Uterus (tissue), 4 donors: ENCODE measurements at places on chromosomes 7 and 10. TPM values are rescaled to one million over a fixed set of nuclear protein-coding genes. Genes with fewer than 3 reads are reported as not detected.
A peak's percentile ranks its signal among the peaks of the same experiment; 100 is the strongest.

- no peak for DNase-seq
Measured at GRCh38 chr10:86330778-86331763, 35.5 kb downstream of the GRID1 start.

DNA sequence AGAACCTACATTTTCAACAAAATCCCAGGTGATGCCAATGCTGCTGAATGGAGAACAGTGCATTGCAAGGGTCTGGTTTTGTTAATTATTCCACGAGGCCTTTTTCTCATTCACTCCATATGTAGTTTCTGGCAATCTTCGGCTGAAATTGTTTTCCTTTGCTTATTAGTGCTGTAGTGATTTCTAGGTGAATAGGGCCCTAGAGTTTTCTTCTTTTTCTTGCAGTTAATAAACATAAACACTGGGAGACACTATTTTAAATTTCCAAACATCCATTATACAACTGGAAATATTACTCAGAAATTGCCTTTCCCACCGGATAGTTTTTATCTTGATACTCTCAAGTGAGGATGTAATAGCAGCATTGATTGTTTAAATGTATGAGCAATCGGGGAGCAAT is 435.6 kb downstream of the XPNPEP1 start:
- no peak for DNase-seq

GRCh38 chr10:93813507-93814465 is 56.0 kb downstream of the LGI1 start:
- DNase-seq = no peak

Gene ZNF853
- 18.6 TPM for total RNA-seq

DNA sequence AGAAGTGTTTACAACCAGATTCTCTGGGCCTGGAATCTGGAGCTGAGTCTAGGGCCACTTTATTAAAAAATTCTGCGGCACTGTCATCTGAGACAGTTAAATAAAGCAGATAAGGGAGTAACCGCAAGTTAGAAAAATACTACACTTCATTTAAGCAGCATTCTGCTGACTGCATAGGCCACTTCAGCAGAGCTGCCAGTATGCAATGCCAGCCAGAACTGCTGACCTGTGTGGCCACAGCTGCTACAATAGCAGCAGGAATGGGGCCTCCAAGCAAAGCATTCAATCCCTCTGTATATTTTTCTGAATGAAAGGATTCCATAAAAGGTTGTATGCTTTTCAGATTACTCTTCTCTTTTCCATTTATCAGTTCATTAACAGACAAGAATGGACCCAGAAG is 136.0 kb downstream of the COL28A1 start:
- DNase-seq = no peak

- no peak for DNase-seq
Measured at GRCh38 chr7:108528183-108528712, 2.3 kb upstream of the PNPLA8 start.

GRCh38 chr10:103802081-103802480 is 53.3 kb downstream of the SH3PXD2A start:
- no peak for DNase-seq

DNA sequence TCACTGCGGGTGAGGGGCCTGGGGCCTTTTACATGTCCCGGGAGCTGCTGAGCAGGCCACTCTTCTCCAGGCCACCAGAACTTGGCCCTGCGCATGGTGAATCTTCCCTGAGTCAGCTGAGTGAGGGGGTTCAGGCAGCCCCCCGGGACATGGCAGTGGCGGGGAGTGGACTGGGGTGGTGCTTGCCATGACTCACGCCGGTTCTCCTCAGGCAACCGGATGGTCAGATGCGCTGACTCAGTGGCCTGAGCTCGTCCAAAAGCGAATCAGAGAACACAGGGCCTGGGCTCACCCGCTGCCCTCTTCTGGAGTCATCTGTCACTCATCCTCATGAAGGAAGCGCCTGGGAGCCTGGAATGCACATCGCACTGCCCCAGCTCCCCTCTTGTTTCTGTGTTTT is 33.5 kb downstream of the HTRA1 start:
- DNase-seq = no peak

DNA sequence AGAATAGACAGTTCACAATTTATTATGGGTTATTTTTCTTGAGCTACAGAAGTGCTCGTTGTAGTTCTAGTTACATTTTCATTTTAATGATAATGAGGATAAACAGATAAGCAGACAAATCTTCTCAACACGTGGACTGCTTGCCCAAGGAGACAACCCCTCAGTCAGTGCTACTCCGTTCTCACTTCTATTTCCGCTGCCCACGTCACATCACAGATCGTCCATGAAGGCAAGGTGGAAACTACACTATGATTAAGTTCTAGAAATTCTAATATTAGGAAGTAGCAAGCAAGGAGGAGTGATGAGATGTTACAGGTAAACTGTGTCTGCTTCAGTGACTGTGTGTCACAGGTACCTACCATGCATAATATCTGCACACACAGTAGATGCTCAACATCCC is 210.5 kb downstream of the CHCHD3 start:
- no peak for DNase-seq

Gene CPA4
- not detected for total RNA-seq

Gene PALS2
- total RNA-seq = 45.4 TPM

DNA sequence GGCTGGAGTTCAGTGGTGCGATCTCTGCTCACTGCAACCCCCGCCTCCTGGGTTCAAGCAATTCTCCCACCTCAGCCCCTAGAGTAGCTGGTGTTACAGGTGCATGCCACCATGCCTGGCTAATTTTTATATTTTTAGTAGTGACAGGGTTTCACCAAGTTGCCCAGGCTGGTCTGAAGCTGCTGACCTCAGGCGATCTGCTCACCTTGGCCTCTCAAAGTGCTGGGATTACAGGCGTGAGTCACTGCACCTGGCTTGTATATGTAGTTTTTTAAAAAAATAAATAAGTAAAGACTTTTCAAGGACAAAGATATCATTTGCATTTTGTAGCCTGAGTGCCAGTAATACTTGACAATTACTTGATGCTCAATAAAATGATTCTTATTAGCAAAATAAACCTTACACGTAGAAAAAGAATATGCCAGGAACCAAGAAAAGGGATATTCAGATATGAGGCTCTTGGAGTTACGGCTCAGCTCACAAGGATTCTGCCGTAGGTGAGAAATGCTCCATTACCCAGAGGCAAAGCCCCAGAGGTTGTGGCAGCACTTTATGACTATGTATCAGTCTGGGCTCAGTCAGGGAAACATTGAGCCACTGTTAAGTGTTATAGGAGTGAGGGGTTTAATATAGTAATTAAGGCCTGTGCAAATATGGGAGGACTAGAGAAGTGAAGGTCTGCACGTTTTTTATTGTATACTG is 98.5 kb downstream of the TPST1 start:
- no peak for DNase-seq

DNA sequence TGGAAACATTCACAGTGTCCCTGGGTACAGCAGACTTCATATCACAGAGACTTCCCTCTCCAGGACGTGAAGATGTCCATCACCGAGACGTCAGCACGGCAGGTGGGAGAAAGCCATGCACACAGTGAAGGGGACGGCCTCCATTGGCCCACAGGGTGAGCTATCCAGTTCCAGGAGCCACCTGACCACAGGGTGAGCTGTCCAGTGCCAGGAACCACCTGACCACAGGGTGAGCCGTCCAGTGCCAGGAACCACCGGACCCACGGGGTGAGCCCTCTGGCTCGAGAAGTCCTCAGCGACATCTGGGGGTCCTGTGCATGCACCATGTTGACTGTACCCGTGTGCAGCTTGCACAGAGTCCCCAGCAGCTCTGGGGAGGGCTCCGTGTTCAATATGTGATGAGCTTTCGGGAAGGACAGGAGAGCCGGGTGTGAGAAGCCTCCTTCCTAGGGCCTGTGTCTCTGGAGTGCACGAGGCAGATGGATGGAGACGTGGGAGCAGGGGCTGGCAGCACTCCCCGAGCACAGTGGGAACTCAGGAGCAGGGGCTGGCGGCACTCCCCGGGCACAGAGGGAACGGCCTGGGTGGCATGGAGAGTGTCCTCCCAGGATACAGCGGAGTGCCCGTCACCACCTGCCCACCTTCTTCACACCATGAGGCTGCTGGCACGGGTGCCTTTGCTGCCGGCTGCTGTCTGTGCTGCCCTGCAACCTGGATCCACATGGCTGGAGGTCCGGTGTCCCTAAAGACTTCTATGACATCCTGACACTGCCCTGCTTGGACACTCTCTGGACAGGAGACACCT is 616.2 kb downstream of the DNAJB6 start:
- DNase-seq = no peak

Gene MRC1
- 22.1 TPM for total RNA-seq

- no peak for DNase-seq
Measured at GRCh38 chr10:120987359-120987758, 136.2 kb downstream of the WDR11 start.

- DNase-seq = peak; percentile 88
Measured at GRCh38 chr10:4849555-4850242, 23.7 kb downstream of the AKR1E2 start.

GRCh38 chr10:102865620-102866019 is 3.6 kb upstream of the AS3MT start:
- no peak for DNase-seq

- DNase-seq = no peak
Measured at GRCh38 chr7:128701062-128701785, 29.1 kb downstream of the GARIN1A start.

GRCh38 chr7:116854132-116854531 is 8.3 kb upstream of the CAPZA2 start:
- DNase-seq = no peak

Gene BICC1
- total RNA-seq = 19.1 TPM

- DNase-seq = no peak
Measured at GRCh38 chr7:83599131-83599530, 49.8 kb downstream of the SEMA3E start.

GRCh38 chr10:70052462-70053217 is at the start of gene MACROH2A2:
Gene MACROH2A2, plus strand, starts transcription at chr10:70052846. Its CDS starts 22,813 bp downstream, at chr10:70075659.
- peak; percentile 52 for DNase-seq

Gene MYL10
- not detected for total RNA-seq

- DNase-seq = peak; percentile 78
Measured at GRCh38 chr10:36254199-36254598, 612.1 kb upstream of the FZD8 start.

DNA sequence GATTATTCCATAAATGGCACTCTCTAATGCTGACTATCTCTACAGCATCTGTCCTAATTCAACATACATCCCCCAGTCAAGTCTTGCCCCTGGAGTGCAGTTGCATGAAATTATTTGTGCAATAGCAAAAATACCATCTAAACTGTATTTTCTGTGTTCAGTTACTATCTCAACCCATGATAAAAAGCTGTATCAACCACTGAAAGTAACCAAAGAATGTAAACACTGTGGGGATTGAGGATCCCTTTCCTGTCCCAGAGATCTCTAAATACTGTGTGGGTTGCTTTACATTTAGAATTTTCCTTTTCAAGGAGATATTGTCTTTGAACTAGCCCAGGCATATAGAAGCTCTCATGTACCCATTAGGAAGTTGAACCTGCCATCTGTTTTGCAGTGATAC is 23.9 kb upstream of the DGKI start:
- DNase-seq = no peak

DNA sequence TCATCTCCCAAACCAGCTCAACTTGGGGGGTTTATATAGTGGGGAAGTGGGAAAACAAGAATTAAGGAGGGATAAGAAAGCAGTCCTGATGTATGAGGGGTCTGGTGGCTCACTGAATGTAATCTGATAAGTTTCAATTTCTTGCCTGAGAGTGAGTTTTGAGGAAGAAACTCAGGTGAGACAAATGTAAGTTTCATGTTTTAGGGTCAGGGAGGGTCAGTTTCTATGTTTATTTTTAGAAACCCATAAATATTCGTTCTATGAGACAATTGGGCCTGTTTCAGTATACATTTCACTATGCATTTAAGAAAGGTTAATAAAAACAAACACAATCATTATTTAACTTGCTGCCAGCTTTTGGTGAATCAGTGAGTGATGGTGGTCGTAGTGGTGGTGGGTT is 128.0 kb upstream of the MBL2 start:
- DNase-seq = no peak

DNA sequence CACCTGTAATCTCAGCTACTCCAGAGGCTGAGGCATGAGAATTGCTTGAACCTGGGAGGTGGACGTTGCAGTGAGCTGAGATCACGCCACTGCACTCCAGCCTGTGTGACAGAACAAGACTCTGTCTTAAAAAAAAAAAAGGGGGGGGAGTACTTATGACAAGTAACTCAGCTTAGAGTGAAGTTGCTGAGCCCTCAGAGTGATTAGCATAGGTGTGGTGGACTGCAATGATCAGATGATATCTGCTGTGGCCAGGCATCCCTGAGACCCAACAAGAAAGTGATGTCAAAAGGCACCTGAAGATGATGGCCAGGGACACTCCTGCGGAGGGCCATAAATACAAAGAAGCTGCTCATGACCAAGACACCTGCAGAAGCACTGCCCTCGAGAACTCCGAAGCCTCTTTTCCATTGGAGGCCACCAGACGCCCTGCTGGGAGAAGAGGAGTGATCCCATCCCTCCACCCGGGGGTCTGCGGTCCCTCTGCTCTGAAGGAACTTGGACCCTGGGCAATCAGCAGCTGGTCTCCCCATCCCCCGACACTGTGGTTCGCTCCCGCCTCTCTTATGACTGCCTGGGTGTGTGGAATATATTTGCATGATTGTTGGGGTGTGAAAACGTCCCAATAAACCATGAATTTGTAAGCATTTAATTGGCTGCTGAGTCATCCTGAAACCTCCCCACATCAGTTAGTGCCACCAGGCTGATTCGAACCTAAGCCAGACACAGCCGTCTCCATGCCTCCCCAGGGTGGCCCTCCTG is 46.0 kb downstream of the RASGEF1A start:
- DNase-seq = no peak

Gene LRRC18
- total RNA-seq = not detected

Gene SLC29A4
- total RNA-seq = 5.0 TPM

DNA sequence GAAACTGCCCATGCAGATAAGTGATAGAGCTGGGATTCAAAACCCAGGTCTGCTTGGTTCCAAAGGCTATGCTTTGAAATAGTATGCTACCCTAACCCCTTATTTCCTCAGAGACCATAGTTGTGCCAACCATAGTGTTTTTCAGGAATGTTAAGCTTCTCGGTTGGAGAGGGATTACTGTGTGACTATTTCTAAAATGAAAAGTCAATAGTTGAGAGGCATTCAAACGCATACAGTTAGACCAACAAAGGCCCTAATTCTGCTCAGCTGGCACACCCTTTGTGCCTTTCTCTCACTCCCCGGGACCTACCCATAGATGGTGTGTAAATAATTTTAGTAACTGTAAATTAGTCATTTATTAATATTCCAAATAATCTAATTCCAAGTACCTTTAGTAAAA is 64.6 kb upstream of the RNF148 start:
- DNase-seq = no peak
